Panc1 (cell line): ENCODE measurements at places on chromosomes 2 and 18. TPM values are rescaled to one million over a fixed set of nuclear protein-coding genes. Genes with fewer than 3 reads are reported as not detected.

The IL1RN gene
- not detected for total RNA-seq

The VWA3B gene
- total RNA-seq, result not detected

The CTIF gene
- total RNA-seq, result 26.5 TPM

The NAT8 gene
- total RNA-seq, result not detected

The GTF2A1L gene
- not detected for total RNA-seq

The IAH1 gene
- 72.2 TPM for total RNA-seq
